ENCODE measurements at places on chromosomes 2 and 18.

GRCh38 chr2:203685081-203685621, 21.3 kb upstream of the CD28 start:
- DNase-seq, result no peak

DNA sequence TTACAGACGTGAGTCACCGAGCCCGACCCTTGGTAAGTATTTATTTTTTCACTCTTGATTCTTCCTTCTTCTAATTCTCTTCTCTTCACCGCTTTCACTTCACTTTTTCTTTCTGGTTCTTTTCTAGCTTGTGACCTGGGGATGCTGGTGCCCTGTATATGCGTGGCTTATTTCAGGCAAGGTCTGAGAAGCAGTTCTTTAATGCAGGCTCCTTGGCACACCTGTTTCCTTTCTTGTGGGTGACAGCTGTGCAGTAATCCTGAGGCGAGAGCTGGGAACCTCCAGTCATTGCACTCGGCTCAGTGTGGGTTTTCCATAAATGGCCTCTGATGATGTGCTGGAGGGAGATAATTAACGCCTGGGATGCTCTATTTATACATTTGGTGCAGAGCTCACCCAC, 193.8 kb downstream of the TSN start:
- DNase-seq, result no peak

- no peak for DNase-seq
Measured at GRCh38 chr18:45526114-45526841, 89.0 kb upstream of the SLC14A2 start.

DNA sequence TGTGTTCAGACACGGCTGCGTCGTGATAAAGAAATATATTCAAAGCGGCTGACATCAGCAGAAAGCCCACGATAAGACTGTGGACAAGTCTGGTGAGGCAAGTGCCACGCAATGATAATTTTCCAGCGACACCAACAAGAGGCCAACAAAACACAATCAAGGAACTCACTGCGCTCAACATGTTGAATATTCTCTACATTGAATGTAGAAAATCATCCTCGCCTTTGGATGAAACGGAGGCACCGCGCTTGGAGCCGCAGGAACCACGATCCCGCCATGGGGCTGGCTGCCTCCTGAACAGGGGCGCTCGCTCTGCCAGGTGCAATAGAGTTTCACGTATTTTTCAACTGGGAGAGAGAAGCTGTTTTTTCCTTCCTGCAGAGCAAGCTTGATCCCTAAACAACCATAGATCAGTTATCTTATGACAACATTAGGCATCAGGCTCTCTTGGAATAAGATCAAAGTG, 220.3 kb downstream of the ATAD2B start:
- DNase-seq, result peak; percentile 4

GRCh38 chr2:207337234-207338219, 171.8 kb upstream of the KLF7 start:
- DNase-seq, result peak; percentile 7

- no peak for DNase-seq
Measured at GRCh38 chr2:10559634-10560224, 111.6 kb upstream of the ODC1 start.

DNA sequence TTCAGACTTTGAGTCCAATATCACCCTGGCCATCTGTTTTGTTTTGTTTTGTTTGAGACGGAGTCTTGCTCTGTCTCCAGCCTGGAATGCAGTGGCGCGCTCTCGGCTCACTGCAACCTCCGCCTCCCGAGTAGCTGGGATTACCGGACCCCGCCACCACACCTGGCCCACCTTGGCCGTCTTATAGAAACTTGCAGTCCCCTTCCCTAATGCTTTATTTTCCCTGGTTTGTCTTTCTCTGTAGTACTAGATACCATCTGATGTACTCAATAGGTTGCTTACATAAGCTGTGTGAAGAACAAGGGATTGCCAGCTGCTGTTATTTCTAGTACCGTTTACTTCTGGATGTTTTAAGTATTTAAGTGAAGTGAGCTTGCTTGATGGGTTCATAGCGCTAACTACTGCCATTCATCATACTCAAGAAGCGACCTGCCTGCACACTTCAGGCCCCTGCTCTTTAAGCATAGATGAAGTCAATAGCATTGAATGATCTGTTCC, 1.2 kb downstream of the RPL31 start:
- DNase-seq, result no peak

- no peak for DNase-seq
Measured at GRCh38 chr2:240512109-240512485, 45.7 kb downstream of the ANKMY1 start.

GRCh38 chr2:20139407-20140172, 85.3 kb downstream of the SDC1 start:
- no peak for DNase-seq

- no peak for DNase-seq
Measured at GRCh38 chr2:45793305-45793962, 142.0 kb downstream of the PRKCE start.

DNA sequence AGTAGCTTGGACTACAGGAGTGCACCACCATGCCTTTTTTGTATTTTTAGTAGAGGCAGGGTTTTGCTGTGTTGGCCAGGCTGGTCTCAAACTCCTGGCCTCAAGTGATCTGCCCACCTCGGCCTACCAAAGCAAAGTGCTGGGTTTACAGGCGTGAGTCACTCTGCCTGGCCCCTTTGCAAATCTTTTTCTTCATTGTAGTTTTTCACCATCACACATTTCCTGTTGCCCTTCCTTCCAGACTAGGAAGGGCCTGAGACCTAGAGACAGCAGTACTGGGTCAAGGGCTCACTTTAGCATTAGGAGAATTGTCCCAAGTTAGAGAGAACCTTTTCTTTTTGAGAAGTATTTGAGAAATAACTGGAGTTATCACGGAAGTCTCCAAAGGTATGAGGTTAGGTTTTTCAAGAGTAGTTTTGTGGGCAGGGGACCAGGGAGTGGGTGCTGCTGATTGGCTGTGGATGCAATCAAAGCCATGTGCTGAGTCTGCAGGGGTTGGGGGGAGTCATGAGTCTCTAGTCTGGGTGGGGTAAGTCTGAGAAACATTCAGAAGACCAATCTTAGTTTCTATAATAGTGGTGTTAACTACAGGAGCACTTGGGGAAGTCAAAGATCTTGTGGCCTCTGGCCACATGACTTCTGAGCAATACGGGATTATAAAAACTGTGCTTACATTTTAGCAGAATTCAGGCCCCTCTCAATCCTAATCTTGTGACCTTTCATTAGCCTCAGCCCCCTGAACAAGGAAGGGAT, 23.7 kb downstream of the B3GNT2 start:
- DNase-seq, result no peak

- DNase-seq, result no peak
Measured at GRCh38 chr2:99861376-99861760, 281.0 kb downstream of the AFF3 start.

DNA sequence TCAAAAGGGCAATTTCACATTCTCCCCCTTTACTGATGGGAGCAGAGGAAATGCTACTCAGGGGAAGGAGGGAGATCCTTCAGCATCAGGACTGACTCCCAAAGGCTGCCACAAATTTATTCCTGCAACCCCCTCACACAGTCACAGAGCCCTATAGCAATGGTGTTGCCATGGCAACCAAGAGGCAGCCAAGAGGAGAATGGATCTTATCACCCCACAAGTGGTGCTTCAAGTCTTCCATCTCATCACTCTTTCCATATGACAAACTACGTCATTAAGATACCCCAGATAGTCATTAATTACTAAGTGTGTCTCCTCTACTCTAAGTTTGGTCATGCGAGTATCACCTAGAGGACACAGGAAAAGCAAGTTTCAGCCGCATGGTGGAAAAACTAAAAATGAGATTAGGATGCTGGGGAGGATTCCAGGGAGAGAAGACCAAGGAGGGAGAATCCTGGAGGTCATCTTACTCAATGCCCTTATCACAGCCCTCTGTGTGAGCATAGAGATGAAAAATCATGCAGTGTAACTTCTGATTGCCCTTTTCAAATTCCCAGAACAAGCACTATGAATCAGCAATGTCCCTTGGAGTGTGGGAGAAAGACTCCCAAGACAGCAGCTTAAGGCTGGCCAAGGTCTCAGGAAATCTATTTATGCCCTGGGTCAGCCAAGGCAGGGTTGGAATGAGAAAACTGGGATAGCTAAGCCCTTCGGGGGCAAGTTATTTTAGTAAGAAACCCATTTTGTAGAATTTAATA, 885.7 kb upstream of the KLHL29 start:
- no peak for DNase-seq

GRCh38 chr2:134250840-134251461, 2.9 kb upstream of the MGAT5 start:
- no peak for DNase-seq

- DNase-seq, result no peak
Measured at GRCh38 chr18:69866212-69866611, 81.5 kb downstream of the CD226 start.

DNA sequence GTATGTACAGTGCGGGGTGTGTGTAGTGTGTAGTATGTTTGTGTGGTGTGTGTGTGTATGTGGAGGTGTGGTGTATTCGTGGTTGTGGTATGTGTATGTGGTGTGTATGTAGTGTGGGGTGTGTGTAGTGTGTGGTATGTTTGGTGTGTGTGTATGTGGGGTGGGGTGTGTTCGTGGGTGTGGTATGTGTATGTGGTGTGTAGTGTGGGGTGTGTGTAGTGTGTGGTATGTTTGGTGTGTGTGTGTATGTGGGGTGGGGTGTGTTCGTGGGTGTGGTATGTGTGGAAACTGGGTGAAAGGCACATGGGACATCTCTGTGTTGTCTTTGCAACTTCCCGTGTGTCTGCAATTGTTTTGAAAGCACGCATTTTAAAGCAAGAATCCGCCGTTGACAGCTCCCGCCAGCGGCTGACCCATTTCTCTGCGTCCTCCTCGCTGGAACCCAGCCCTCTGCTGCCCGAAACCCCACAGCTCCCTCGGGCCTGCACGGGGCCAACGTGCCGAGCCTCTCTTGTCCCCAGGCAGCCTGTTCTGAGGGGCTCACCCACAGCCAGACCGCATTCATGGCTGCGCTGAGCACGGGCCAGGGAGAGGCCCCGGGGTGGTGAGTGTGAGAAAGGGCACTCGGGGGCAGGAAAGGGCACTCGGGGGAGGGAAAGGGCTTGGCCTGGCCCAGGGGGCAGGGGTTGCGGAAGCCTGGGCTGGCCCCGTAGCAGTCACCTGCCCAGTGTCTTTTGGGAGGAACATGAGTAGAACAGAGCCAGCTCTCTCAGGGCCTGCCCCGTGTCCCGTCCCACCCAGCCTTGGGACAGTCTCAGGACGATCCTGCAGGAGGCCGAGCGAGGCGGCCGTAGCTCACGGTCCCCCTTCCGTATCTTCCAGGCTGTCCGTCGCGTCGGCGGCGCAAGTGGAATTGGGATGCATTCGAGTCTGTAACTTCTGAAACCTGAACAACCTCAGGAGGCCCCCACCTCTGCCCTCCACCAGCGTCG, 61.4 kb downstream of the TWIST2 start:
- no peak for DNase-seq

DNA sequence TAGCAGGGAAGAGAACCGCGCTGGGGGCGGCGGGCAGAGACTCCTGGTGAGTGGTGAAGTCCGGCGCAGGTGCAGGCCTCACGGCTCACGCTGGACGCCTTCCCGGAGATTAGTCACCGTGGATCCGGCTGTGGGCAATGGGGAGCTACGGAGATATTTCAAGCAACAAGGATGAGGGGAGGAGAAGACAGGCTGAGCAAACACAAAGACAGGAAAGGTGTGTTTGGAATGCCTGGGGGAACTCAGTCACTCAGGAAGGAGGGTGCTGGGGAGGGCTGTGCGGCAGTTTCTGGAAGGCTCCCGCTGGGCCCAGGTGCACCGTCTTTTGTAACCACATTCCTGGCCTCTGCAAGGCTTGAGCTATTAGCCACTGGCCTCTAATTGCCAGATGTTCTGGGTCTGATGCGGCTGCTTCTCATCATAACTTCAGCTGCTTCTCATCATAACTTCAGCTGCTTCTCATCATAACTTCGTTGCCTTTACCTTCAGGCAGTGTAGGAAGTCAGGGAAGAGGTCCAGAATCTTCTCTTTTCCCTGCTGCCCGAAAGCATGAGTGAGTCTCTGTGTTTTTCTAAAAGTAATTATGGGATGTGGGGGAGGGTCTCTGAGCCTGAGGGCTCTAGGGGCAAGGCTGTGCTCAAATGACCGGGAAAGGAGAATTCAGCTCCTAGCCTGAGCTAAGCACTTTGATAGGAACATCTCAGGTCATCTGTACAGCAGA, 118.9 kb downstream of the PXDN start:
- peak; percentile 85 for DNase-seq

- DNase-seq, result no peak
Measured at GRCh38 chr2:118569876-118570535, 277.4 kb downstream of the EN1 start.

GRCh38 chr2:119820275-119820674, 60.6 kb downstream of the PTPN4 start:
- no peak for DNase-seq

DNA sequence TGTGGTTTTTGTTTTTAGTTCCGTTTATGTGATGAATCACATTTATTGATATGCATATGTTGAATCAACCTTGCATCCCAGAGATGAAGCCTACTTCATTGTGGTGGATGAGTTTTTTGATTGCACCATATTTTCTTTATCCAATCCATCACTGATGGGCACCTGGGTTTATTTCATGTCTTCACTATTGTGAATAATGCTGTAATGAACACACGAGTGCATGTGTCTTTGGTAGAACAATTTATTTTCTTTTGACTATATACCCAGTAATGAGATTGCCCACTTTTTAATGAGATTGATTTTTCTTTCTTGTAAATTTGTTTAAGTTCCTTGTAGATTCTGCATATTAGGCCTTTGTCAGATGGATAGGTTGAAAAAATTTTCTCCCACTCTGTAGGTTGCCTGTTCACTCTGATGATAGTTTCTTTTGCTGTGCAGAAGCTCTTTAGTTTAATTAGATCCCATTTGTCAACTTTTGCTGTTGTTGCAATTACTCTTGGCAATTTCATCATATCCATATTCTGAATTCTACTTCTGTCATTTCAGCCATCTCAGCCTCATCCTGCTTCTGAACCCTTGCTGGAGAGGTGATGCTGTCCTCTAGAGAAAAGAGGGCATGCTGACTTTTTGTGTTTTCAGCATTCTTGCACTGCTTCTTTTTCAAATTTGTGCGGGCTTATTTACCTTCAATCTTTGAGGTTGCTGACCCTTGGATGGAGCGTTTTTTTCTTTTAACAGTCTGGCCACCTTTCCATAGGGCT, 96.2 kb upstream of the CTAGE1 start:
- no peak for DNase-seq

GRCh38 chr2:231144896-231145295, 20.1 kb upstream of the HTR2B start:
- DNase-seq, result no peak

- no peak for DNase-seq
Measured at GRCh38 chr2:194346193-194346592, 1310.8 kb upstream of the SLC39A10 start.

DNA sequence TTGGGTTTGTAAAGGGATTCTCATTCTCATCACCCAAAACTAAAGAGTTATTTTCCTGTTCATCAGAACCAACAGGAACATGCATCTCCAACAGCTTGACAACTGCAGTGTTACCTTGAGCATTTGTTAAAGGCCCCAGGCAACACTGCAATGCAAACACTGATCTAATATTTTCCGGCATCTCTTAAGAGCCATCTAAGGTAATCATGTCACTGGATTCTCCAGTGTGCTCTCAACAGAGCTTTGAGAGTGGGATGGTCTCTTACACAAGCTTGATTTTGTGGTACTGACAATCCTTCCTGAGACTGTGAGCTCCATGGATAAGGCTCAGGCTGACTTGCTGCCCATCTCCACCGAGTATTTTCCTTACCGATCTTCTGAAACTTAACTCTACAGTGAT, 90.5 kb upstream of the ITGB6 start:
- no peak for DNase-seq

- DNase-seq, result no peak
Measured at GRCh38 chr2:222468346-222468745, 44.0 kb downstream of the SGPP2 start.

GRCh38 chr2:68645523-68645922, 2.1 kb downstream of the PROKR1 start:
- no peak for DNase-seq
